ENCODE measurements at places on chromosomes 12 and 14.

DNA sequence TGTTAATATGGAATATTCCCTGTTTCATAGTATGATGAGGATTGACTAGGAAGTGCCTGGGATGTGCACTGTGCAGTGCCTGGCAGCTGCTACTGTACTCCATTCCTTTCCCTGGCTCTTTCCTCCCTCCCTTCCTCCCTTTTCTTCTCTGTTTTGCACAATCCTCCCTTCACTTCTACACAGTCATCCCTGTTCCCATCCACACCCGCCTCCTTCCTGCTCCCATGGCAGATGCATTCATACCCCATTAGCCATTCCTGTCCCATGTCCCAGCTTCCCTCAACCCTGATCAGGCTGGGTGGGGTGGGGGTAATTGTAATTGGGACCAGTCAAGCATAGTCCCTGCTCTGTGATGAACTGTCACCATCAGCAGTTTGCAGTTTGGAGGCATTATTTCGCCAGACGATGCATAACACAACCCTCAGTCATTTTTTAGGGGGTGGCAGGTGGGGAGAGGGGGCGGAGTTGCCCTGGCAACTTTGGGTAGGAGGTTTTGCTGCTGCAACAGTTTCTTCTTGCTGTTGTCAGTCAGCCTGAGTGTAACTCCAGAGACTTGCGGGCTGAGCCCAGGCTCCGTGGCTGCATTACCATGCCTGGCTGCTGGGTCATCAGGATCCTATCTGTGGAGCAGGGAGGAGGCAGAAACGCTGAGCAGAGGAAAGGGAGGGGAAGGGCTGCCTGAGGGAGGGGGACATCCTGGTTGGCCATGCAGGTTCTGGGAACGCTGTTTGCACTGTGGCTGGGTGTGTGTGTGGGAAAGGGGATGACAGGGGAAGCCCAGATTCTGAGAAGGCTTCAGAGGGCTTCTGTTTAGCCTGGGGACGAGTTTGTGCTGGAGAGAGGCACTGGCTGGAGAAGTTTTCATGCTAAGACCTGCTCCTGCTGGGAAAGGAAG lies 4.1 kb upstream of the KRT84 start:
- DNase-seq = no peak

DNA sequence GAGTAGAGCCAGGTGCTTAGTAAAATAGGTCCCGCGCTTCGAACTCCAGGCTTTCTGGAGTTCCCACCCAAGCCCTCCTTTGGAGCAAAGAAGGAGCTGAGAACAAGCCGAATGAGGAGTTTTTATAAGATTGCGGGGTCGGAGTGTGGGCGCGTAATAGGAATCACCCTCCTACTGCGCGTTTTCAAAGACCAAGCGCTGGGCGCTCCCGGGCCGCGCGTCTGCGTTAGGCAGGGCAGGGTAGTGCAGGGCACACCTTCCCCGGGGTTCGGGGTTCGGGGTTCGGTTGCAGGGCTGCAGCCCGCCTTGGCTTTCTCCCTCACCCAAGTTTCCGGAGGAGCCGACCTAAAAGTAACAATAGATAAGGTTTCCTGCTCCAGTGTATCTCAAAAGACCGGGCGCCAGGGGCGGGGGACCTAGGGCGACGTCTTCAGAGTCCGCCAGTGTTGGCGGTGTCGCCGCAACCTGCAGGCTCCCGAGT lies 3.6 kb downstream of the SSTR1 start:
- no peak for DNase-seq

- no peak for DNase-seq
Measured at GRCh38 chr12:102543494-102544485, 63.4 kb upstream of the IGF1 start.

DNA sequence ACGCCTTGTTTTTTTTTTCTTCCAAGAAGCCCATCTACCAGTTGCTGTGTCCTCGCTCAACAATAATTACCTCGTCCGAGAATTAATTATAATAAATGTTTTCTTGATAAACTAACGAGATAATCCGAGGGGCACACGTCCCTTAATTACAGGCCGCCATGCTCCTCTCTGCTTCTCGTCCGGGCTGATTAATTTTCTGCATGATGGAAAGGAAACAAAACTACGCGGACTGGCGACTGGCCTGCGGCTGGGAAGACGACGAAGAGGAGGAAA lies 2.2 kb downstream of the OTX2 start:
- no peak for DNase-seq

GRCh38 chr12:130920119-130920703 lies 33.5 kb upstream of the ADGRD1 start:
- DNase-seq = no peak

DNA sequence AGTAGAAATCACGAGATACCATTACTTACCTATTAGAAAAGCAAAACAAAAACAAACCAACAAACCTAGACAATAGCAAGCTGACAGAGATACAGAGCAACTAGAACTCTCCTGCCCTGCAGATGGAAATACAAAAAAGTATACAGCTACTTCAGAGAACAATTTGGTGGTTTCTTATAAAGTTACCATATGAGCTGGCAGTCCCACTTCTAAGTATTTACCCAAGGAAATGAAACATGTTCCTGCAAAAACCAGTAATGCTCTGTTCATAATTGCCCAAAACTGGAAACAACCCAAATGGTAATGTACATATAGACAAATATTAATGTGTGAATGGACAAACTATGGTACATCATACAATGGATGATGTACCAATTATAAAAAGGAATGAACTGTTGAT lies 31.7 kb downstream of the FUT8 start:
- DNase-seq = no peak

- no peak for DNase-seq
Measured at GRCh38 chr14:61712137-61712536, 16.8 kb downstream of the HIF1A start.

- no peak for DNase-seq
Measured at GRCh38 chr12:65605019-65605418, 219.3 kb upstream of the HMGA2 start.

GRCh38 chr12:7681535-7681934 lies 14.0 kb downstream of the GDF3 start:
- DNase-seq = no peak

DNA sequence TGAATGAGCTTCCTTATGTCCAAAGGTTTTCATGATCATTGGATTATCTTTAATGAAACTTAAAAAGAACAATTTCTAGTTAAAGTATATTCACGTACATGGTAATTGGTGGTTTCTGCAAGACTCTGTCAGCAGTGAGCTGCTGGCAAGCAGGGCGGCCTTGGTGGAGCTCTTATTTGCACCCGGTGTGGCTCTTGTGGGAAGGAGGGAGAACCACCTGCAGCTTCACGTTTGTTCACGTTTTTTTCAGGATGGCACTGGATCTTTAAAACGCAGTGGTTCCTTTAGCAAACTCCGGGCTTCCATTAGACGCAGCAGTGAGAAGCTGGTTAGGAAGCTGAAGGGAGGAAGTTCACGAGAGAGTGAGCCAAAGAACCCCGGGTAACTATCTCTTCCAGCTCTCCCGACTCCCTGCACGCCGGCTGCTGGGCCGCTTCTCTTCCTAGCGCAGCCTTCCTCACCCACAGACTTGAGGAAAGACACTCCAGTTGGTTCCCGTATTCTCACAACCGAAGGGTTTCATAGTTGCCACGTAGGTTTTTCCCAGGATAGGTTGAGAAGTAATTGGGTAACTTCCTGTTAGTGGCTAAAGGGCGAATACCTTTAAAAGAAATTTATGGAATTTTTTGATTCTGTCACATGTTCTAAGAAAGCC lies 28.3 kb downstream of the XRCC3 start:
- DNase-seq = no peak

- no peak for DNase-seq
Measured at GRCh38 chr14:38004610-38004879, 203.2 kb upstream of the SSTR1 start.

Measured in DMS79 (cell line).